ENCODE measurements at places on chromosomes 16 and 17.
A peak's percentile ranks its signal among the peaks of the same experiment; 100 is the strongest.

GRCh38 chr17:28018439-28019070 is 23.9 kb upstream of the NLK start:
- no peak for DNase-seq
- H3K4me1 ChIP-seq, result no peaks in the 10 kb centered on the region
- H3K36me3 ChIP-seq, result no peaks in the 10 kb centered on the region
- H3K4me3 ChIP-seq, result no peak overlapping the region

DNA sequence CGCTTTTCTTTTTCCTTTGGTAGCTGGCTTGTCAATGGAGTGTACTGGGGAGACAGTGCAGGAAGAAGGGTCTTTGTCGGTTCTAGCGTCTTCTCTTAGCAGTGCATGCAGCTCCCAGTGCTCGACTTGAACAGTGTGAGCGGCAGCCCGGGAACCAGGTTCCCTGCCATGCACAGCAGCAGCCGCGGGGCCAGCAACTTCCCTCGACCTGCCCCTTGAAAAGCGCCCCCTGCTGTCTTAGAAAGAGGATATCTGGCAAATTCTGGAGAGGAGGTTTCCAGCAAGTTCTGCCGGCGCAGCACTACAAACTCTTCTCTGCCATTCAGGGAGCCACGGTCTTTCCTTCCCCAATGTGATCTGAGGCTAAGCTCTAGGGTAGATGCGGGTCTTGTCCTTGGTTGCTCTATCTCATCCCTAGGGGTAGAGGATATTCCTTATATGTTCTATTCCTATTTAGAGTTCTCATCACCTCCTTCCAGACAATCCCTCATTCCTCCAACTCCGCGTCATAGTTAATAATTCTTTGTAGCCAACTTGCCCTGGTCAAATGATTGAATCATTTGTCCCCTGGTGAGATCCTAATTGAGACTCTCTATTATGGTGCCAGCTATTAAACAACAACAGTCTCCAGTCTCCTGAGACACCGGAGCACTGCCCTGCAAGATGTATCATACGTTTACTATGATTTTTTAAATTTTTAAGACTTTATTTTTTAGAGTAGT is 451.3 kb downstream of the PMP22 start:
- no peaks in the 10 kb centered on the region for H3K4me1 ChIP-seq
- H3K4me3 ChIP-seq, result no peak overlapping the region
- H3K27ac ChIP-seq, result no peak overlapping the region
- peak; percentile 92 for DNase-seq
- H3K27me3 ChIP-seq, result no peaks in the 10 kb centered on the region

DNA sequence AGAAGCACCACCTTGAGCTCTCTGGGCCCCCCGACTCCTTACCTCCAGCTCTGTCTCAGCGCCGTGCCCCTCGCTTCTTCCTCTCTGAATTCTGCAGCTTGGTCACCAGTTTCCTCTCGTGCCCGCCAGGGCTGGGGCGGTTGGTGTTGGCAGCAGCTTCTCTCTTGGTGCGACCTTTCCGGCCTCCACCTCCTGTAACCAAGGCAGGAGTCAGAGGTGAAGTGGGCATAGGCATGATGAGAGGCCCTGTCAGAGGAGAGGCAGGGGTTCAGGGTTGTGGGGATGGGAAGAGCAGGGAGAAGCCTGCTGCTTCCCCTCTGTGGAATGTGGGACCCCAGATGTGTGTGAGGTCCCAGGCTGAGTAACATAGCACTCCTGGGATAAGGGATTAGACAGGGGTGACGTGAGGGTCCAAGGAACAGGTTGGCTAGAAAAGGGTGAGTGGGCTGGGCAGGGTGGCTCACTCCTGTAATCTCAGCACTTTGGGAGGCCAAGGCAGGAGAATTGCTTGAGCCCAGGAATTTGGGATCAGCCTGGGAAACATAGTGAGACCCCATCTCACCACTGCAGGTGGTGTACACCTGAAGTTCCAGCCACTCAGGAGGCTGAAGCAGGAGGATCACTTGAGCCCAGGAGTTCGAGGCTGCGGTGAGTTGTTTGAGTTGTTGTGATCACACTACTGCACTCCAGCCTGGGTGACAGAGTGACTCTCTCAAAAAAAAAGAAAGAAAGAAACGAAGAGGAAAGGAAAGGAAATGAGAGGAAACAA is 626 bp downstream of the NUPR1 start:
- no peaks in the 10 kb centered on the region for H3K4me1 ChIP-seq
- DNase-seq, result no peak
- H3K4me3 ChIP-seq, result no peak overlapping the region
- H3K27ac ChIP-seq, result no peak overlapping the region
- no peaks in the 10 kb centered on the region for H3K27me3 ChIP-seq

- H3K36me3 ChIP-seq, result no peaks in the 10 kb centered on the region
- no peak overlapping the region for H3K27ac ChIP-seq
- no peaks in the 10 kb centered on the region for H3K4me1 ChIP-seq
- no peak overlapping the region for H3K4me3 ChIP-seq
These were observed 8.6 kb upstream of the KDM6B start for GRCh38 chr17:7825206-7825990.

- peaks cover 21% of the 10 kb centered on the region for H3K36me3 ChIP-seq
- H3K4me3 ChIP-seq, result no peak overlapping the region
- H3K4me1 ChIP-seq, result no peaks in the 10 kb centered on the region
These were observed 29.4 kb downstream of the HMOX2 start for GRCh38 chr16:4505356-4506147.

- H3K27ac ChIP-seq, result no peak overlapping the region
- no peaks in the 10 kb centered on the region for H3K27me3 ChIP-seq
- H3K36me3 ChIP-seq, result peaks cover 3% of the 10 kb centered on the region
- peak; percentile 89 for DNase-seq
- H3K4me1 ChIP-seq, result peaks cover 2% of the 10 kb centered on the region
These were observed 129.4 kb downstream of the TANGO6 start for GRCh38 chr16:68972720-68973119.

GRCh38 chr16:88703486-88704309 is 2.5 kb downstream of the RNF166 start:
- peak overlapping the region; percentile 89 for H3K4me3 ChIP-seq
- no peak for DNase-seq
- H3K36me3 ChIP-seq, result peaks cover 4% of the 10 kb centered on the region
- H3K27me3 ChIP-seq, result no peaks in the 10 kb centered on the region
- peaks cover 4% of the 10 kb centered on the region for H3K4me1 ChIP-seq
- H3K27ac ChIP-seq, result no peak overlapping the region

DNA sequence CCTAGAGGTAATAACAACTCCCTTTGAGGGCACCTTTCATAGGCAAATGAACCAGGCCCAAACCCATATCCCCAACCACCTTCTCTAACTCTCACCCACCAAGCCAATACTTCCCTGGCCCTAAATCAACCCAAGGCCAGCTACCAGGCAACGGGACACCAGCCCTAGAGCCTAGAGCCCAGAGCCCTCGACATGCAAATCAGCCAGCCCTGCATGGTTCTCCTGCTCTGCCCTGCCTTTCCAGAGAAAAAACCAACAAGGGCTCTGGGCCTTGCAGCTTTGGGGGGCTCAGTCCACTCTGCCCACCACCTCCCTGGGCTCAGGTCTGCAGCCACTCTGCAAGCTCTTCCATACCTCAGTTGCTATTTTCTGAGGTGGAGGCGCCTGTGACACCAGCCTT is 55.0 kb downstream of the PITPNM3 start:
- H3K36me3 ChIP-seq, result no peaks in the 10 kb centered on the region
- DNase-seq, result peak; percentile 49
- H3K4me1 ChIP-seq, result peaks cover 4% of the 10 kb centered on the region
- H3K4me3 ChIP-seq, result no peak overlapping the region
- no peak overlapping the region for H3K27ac ChIP-seq

DNA sequence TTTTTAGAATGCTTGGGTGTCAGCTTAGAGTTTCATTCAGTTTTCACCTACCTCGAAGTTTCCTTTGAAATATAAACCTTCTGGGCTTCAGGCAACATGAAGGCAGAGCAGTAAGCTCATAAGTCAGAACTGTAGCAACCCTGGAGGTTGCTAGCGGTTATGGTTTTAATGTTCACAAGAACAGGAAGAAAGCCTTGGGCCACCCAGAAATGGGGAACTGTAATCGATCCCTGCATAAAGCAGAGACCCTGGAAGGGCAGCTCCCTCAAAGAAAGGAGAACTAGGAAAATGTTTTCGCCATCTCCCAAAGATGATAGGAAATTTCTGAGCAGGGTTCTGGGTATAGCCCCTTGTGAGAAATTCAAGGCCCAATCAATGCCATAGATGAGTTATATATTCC is 47.8 kb upstream of the RASL10B start:
- H3K4me3 ChIP-seq, result no peak overlapping the region
- H3K36me3 ChIP-seq, result peaks cover 54% of the 10 kb centered on the region
- H3K27ac ChIP-seq, result no peak overlapping the region
- H3K4me1 ChIP-seq, result 0 out of 2 replicates have a peak, but pooled peaks cover 4% of the 10 kb centered on the region
- no peak for DNase-seq

GRCh38 chr17:51398128-51398525 is 137.8 kb downstream of the UTP18 start:
- DNase-seq, result no peak
- no peak overlapping the region for H3K27ac ChIP-seq
- H3K4me3 ChIP-seq, result no peak overlapping the region
- no peaks in the 10 kb centered on the region for H3K36me3 ChIP-seq
- H3K27me3 ChIP-seq, result no peaks in the 10 kb centered on the region

GRCh38 chr17:28397687-28398279 is 8.2 kb downstream of the SLC46A1 start:
- peaks cover 6% of the 10 kb centered on the region for H3K4me1 ChIP-seq
- no peak overlapping the region for H3K4me3 ChIP-seq
- no peaks in the 10 kb centered on the region for H3K27me3 ChIP-seq
- DNase-seq, result no peak
- H3K27ac ChIP-seq, result no peak overlapping the region

DNA sequence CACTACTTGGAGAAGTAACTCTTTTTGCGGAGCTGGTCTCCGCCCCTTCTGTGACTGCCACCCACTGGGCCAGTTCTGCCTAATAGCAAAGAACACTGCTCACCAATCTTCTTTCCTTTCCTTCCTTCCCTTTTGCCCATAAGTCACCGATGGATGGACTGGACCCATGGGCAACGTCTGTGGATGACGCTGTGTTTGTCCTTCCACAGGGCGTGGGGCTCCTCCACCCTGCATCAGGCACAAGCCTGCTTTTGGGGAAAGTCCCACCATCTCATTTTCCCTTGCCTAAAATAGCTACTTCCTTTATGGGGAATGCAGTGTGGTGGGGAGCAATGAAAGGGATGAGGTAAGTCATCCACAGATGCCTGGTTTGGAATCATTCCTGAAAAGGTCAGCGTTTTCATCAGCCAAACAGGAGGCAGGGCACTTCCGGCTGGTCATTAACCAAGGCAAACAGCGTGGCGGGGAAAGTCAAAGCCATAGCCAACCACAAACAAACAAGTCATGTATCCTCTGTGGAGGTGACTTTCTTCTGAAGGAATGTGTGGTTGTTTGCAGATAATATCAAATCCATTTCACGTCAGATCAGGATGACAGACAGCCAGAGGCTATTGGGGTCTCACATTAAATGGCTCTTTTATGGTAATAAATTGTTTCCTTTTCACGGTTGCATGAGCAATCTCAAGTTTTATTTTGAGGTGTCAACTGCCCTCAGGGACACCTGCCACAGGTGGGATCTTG is 30.7 kb upstream of the MED9 start:
- DNase-seq, result no peak
- H3K27ac ChIP-seq, result no peak overlapping the region
- no peaks in the 10 kb centered on the region for H3K36me3 ChIP-seq
- H3K4me1 ChIP-seq, result no peaks in the 10 kb centered on the region

DNA sequence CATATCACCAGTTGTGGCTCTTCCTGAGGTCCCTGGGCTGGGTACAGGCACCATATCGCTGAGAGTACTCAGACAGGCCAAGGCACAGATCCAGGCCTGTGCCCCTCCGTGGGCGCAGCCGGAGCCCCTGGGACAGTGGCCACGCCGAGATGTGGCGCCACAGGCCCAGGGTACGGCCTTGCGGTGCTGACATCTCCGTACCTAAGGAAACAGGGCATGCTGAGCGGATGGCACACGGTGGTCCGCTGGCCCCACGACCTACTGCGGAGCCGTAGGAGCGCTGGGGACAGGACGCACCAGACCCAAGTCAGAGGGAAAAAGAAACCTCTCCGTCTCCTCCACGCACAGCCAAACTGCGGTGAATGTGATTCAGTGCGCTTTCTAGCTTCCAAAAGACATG is 26.5 kb downstream of the NDUFAF8 start:
- no peaks in the 10 kb centered on the region for H3K4me1 ChIP-seq
- H3K27me3 ChIP-seq, result no peaks in the 10 kb centered on the region
- no peak overlapping the region for H3K27ac ChIP-seq
- peaks cover 42% of the 10 kb centered on the region for H3K36me3 ChIP-seq
- DNase-seq, result no peak

DNA sequence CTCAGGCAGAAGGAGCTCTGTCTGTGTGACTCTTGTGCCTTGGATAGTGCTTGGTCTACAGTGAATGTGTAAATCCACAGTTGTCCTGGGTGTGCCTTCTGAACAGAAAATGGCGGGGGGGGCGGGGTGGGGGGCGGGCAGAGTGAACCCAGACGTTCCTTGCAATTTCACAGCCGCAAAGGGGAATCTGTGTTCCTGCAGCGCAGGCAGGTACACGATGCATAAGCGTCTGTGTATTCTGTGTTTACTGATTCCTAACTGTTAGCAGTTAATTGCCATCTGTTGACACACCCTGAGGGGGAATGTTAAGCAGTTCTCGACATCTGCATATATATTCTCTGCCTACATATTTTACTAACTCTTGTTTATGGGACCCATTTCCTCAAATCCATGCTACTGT is 123.5 kb upstream of the ZFHX3 start:
- H3K27me3 ChIP-seq, result no peaks in the 10 kb centered on the region
- H3K4me1 ChIP-seq, result peaks cover 4% of the 10 kb centered on the region
- DNase-seq, result peak; percentile 36
- no peak overlapping the region for H3K4me3 ChIP-seq
- H3K36me3 ChIP-seq, result no peaks in the 10 kb centered on the region

DNA sequence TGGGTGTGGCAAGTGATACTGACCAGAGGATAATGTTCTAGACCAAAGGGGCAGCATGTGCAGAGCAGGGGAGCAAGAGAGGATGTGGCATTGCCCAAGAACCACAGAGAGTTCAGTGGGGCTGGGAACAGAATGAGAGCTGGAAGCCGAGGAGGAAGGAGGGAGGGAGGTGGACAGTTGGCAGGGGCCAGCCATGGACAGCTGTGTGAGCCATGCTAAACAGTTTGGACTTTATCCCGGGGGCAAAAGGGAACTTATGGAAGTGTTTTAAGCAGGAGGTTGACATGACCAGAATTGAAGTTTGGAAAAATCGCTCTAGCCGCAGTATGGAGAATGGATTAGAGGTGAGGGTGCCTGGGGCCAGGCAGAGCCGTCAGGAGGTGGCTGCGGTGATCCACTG is 29.4 kb upstream of the TMEM132E start:
- no peak overlapping the region for H3K4me3 ChIP-seq
- no peaks in the 10 kb centered on the region for H3K4me1 ChIP-seq
- no peaks in the 10 kb centered on the region for H3K27me3 ChIP-seq
- no peaks in the 10 kb centered on the region for H3K36me3 ChIP-seq

- H3K36me3 ChIP-seq, result peaks cover 2% of the 10 kb centered on the region
- no peaks in the 10 kb centered on the region for H3K4me1 ChIP-seq
- no peak overlapping the region for H3K27ac ChIP-seq
- H3K4me3 ChIP-seq, result no peak overlapping the region
- DNase-seq, result peak; percentile 65
- H3K27me3 ChIP-seq, result no peaks in the 10 kb centered on the region
These were observed 927 bp upstream of the SULT1A2 start for GRCh38 chr16:28597692-28598261.

Measured in H9 (cell line).